T-helper 1 cell (primary cell): ENCODE measurements at places on chromosomes 1 and 21.

- DNase-seq, result no peak
Measured at GRCh38 chr1:181947441-181947840, 114.1 kb downstream of the ZNF648 start.

- DNase-seq, result no peak
Measured at GRCh38 chr1:159088546-159089183, 12.1 kb upstream of the AIM2 start.

DNA sequence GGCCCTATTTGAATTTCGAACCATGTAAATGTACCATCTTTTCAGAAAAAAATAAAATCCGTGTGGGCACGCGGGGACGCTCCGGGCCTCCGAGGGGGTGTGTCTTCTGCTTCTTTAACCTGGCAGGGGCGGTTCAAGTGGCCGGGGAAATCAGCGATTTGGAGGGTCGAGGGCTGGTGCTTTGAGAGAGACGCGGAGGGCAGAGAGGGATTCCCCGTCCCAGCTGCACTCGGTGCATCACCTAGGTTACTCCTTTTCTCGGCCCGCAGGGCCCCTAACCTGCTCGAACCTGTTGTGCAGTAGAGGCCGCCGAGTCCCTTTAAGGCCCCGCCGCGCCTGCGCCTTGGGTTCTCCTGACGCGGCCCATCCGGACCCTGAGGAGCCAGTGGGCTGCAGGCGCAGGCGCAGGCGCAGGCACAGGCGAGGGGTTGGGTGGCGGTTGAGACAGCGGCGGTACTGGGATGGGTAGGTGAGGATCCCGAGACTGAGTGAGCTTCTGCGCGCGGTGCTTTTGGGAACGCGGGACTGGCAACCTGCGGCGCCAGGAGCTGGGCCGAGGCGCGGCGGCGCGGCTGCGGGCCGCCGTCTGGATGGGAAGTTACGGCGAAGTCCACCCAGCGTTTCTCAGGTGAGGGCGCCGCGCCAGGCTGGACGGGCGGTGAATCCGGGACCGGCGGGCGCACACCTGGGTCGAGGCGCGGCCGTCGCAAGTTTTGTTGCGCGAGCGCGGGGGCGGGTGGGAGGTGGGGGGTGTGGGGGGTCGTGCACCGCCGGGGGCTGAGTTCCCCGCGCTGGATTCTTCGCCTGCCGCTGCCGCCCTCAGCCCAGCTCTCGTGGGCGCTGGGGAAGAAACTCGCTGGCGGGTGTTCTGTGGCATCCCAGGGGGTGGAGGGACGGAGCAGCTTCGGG lies at the start of gene NBPF3:
Gene NBPF3, plus strand, starts transcription at position 417 of the 909 bp plus-strand sequence. CDS start 4,950 bp downstream, outside the sequence.
- DNase-seq, result peak; percentile 53

DNA sequence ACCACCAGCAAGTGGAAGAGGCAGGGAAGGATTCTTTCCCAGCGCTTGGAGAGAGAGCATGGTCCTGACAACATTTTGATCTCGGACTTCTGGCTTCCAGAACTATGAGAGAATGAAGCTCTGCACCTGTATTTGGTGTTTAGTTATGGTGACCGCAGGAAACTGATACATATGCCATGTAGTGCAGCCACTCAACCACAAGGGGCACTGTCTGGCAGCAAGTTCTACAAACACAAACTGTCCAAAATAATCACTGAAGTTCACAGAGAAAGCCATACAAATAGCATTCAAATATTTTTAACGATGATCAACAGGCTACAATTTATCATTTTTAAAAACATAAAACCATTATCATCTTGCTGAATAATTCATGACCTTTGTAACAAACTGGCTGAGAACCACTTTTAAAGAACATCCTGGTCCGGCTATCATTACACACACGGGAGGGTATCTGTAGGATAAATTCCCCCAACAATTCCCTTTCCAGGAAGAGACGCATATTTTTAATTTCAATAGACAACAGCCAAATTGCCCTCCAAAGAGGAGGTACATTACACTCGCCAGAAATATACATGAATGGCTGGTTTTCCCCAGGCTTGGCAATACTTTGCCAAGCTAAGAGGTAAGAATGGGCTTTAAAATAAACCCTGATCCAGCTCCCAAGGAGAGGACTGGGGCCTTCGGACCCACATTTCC lies 9.2 kb upstream of the CBR3 start:
- peak; percentile 30 for DNase-seq

GRCh38 chr1:201264072-201264471 lies 19.2 kb upstream of the PKP1 start:
- DNase-seq, result no peak

DNA sequence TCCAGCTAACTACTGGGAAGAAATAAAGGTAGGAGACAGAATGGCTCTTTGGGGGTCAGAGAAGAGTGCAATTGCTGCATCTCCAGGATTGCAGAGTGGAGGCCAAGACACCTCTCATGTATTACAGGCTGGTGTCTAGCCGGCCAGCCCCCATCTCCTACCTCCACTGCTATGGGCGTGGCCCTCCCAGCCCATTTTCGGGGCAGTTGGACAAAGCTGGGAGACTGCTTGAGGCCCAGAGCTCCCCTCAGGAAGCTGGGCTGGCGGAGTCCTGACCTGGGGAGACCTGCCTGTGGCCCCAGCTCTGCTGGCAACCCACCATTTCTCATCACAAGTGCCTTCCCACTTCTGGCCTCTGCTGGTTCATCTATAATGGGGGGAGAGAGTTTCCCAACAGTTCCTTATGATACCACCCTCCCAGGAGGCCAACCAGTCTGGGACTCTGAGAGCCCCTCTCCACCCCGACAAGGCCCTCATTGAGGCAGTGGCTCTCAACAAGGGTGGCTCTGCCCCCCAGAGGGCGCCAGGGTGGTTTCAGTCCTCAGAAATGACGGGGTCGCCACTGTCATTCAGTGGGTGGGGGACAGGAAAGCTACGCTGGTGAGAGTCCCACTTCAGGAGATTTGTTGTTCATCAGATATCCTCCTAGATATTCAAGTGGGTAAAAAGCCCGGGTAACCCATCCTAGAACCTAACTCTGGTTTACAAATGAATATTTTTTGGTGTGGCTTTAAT lies 11.5 kb downstream of the RAP1GAP start:
- DNase-seq, result no peak

- DNase-seq, result no peak
Measured at GRCh38 chr1:80221319-80221718, 1214.8 kb upstream of the ADGRL4 start.

GRCh38 chr1:77498918-77499317 lies 183.5 kb downstream of the ZZZ3 start:
- no peak for DNase-seq

DNA sequence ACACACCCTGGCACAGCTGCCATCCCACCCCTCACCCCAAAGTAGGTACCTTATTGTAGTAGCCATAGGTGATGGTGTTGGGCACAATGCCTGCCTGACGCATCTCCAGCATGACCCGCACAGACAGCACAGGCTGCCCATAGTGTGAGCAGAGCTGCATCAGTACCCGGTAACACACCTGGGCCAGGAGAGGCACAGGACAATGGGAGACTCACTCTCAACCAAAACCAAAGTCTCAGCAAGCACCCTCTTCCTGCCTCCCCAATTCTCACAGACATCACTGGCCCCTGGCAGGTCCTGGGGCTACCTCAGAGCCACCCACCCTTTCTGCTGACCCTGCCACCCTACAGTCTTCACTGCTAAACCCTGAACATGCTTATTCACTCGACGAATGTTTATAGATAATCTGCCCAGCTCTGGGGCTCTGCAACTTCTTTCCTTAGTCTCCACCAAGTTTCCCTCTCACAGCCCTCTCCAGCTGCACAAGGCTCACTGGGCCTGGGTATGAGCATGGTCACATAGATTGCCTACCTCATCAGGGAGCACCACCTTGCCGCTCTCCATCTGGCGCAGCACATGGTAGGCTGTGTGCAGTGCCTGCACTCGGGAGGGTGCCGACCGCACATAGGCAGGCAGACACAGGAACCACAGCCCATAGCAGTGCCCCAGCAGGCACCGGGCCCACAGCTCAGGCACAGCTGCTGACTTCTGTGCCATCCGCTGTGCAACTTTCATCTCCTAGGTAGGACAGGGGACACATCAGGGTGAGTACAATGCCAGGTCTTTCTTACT lies 10.3 kb downstream of the DENND4B start:
- no peak for DNase-seq

DNA sequence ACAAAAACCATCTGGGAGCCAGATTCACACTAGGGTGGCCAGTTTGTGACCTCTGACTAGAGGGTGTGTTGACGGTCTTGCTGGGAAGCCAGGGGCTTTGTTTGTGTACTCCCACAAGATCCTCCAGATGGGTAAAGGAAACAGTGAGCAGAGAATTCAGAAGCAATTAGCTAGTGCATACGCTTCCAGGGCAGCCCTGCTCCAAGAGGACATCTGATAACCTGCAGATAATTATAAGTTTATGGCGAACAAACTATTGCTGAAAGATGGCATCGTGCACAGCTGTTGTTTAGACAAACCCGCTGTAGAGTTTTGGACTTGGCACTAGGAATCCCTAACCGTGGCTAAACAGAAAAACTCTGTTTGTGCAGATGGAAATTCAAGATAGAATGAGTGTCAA lies 326.4 kb downstream of the TGFB2 start:
- DNase-seq, result no peak

DNA sequence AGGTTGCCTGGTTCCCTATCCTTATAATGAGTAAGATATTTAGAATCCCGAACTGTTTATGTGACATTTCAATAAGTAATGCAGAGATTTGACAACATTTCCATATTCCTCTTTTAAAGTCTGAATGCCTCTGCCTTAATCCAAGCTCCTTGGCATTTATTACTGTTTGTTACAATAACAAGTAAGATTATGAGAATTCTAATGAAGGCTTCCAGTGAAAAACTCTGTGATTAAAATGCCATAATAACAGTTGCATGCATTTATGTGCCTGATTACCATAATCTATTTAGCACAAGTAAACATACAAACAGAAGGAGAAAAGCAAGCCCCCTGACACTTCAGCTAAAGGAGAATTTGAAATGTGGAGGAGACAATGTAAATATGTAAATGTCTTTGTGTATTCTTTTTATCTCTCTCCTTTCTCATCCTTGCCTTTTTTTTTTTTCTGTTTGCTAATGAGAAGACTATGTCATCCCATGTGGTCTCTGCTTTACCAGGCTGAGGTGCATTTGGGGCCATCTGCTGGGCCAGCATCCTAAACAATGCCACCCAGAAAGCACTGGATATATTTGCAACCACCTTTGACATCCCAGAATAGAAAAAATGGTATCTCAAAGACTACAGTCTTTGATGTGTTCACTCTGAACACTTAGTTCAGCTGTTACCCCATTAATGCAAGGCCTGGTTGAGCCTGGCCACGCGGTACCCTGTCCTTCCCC lies 17.2 kb upstream of the OLIG2 start:
- no peak for DNase-seq

DNA sequence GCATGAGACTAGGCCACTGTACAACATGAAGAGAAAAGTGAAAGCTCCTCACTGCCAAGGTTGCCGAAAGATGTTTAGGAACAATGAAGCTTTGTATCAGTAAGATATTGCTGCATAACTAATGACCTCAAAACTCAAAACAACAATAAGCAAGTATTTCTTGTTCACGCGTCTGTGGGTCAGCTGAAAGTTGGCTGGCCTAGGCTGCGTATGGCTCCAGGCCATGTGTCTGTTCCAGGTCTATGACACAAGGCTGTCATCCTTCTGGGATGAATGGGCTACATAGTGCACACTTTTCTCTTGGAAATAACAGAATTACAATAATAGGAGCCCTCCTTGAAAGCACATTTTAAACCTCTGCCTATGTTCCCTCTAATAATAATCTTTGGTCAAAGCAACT lies 515.9 kb downstream of the PLPP3 start:
- no peak for DNase-seq

- DNase-seq, result no peak
Measured at GRCh38 chr1:228204958-228205357, 2.9 kb upstream of the OBSCN start.

GRCh38 chr21:37878946-37879660 lies 37.2 kb downstream of the KCNJ6 start:
- DNase-seq, result no peak

GRCh38 chr1:108831225-108831624 lies 25.7 kb downstream of the AKNAD1 start:
- no peak for DNase-seq

GRCh38 chr1:43731867-43732531 lies 24.7 kb downstream of the ST3GAL3 start:
- DNase-seq, result no peak

GRCh38 chr1:169874229-169874628 lies 19.5 kb downstream of the SCYL3 start:
- no peak for DNase-seq

GRCh38 chr1:40044110-40044509 lies 3.6 kb downstream of the CAP1 start:
- DNase-seq, result no peak

GRCh38 chr1:101841824-101842223 lies 154.9 kb downstream of the OLFM3 start:
- DNase-seq, result no peak

- no peak for DNase-seq
Measured at GRCh38 chr1:161848676-161849075, 82.6 kb downstream of the ATF6 start.

- no peak for DNase-seq
Measured at GRCh38 chr1:156692441-156692924, 12.9 kb downstream of the CRABP2 start.

DNA sequence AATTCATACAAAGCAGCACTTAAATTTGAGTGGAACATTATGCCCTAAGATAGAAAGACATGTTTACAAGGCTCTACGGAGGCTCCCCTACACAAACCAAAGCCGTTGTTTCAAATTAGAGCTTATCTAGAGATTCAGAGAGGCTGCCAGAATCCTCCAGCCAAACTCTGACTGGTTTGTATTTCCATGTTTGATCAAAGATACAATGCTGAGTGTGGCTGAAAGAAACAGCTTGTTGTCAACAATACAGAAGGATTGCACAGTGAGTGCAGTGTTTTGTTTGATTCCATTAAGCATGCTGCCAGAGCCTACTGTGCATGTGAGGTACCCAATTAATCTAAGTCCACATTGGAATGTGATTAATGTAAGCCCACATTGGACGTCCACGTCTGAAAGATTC lies 402.7 kb downstream of the DISC1 start:
- DNase-seq, result no peak

DNA sequence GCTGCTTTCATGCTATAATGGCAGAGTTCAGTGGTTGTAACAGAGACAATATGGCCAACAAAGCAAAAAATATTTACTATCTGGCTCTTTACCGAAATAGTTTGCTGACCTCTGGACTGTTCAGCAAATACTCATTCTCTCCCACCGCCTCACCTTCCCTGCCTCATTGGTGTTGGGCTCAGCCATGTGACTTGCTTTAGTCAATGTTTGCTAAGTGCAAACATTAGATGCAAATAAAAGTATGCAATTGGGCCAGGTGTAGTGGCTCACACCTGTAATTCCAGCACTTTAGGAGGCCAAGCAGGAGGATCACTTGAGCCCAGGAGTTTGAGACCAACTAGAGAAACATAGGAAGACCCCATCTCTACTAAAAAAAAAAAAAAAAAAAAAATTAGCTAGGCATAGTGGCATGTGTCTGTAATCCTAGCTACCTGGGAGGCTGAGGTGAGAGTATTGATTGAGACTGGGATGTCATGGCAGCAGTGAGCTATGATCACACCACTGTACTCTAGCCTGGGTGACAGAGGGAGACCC lies 55.1 kb downstream of the RPL5 start:
- no peak for DNase-seq

DNA sequence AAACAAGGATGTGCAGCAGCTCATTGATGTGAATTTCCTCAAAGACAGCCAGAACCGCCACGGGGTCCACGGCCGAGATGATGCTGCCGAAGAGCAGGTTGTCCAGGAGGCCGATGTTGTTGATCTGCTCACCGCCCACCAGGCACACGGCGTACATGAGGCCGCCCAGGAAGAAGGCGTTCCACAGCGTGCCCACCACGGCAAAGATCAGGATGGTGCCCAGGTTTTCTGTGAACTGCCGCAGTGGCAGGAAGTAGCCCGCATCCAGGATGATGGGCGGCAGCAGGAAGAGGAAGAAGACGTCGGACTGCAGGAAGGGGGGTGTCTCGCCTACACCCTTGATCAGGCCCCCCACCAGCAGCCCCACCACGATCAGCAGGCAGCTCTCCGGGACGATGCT lies 41.1 kb downstream of the SLC9A1 start:
- DNase-seq, result no peak
